ENCODE measurements at places on chromosomes 6 and 20.

DNA sequence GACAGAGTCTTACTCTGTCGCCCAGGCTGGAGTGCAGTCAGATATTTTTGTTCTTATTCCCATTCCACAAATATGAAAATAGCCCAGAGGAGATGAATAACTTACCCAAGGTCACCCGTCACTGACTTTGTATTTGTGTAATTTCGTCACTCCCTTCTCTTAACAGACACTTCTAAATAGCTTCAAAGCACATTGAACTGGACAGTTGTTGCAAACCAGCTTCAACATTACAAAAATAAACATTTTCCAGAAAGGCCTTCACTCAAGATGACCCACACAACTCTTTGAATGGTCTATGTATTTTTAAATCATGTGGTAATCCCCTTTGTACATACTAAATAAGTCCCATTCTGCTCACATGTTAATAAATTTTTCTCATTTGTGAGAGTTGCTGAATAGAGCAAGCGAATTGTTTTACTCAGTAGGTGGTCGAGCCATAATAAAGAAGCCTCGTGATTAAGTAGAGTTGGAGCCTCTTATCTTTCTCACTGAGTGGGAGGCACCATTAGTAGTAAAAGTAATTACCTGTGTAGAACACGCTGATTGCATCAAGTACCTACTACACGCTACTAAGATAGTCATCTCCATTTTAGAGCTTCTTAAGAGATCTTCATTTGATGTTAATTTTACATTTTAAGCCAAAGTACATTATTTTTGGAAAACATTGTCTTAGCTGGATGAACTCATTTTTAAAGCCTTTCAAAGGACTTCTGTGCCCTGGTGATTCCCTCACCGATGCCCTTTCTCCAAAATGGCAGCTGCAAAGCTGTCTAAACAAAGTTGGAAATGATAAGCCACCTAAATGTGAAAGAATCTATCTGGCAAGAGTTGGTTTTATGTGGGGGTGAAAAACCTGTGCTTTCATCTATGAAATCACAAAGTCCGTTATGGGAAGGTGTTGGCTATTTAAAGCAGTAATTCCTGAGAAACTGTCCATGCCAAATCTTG is 110.0 kb downstream of the TSHZ2 start:
- DNase-seq, result peak; percentile 24

DNA sequence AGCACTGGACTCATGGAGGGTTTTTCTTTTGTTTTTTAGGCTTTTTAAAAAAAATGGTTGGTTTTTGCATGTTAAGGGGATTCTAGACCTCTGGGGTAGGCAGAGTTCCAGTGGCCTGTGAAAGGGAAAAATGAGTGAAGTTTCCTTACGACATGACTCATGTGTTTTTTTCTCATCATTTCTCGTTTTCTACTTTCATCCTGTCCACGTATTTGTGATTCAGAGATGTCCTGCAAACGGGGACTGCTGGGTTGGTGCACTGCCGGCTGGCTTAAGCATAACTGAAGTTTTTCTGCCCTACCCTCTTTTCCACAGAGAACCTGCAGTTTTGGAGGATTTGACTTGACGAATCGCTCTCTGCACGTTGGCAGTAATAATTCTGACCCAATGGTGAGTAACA is 182.3 kb downstream of the SASH1 start:
- no peak for DNase-seq

DNA sequence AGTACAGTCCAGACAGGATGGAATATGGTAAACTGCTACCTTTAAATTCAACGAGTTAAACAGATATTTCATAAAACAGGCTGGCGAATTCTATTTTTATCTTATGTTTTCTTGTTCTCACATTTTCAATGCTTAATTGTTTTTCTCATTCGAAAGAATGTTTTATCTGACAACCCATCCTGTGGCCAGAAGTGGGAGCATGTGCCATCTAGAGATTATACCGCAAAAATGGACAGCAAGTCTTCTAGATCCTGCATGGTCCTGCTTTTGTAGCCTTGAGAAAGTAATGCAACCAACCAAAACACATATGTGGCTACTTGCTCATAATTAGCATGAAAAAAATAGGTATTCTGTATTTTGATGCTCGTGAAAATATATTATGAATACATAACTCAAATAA is 30.7 kb downstream of the TUBB2B start:
- no peak for DNase-seq

- no peak for DNase-seq
Observed at GRCh38 chr20:59160389-59161115, 3.1 kb upstream of the ZNF831 start.

- no peak for DNase-seq
Observed at GRCh38 chr20:48828734-48829460, 1.1 kb upstream of the PREX1 start.

DNA sequence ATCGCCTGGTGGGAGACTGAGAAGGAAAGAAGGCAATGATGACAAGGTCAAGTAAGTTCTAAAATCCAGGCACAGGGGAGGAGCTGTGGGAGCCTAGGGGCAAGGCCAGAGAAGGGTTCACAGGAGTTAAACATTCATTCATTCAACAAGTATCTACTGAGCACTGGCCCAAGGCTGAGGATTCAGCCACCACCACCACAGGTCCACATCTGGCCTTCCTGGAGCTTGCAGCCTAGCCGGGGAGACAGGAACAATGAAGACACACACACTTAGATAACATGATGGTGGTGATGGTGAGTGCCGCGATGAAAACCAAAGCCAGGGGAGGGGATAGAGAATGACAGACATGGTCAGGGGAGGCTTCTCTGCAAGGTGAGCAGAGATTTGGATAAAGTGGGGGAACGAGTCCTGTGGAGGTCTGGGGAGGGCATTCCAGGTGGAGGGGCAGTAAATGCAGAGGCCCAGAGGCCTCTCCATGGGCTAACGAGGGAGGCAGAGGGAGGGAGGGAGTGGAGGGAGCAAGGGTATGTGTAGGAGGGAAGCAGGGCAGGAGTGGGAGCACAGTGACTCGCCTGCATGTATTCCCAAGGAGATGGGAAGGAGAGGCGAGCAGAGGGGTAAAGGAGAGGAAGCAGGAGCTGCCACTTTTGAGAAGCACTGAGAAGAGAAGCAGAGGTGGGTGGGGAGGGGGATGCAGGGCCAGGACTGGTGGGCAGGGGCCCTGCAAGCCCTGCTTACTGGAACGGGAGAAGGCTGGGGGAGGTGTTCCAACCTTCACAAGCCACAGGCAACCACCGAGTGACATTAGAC is 10.5 kb upstream of the RSPO4 start:
- no peak for DNase-seq

DNA sequence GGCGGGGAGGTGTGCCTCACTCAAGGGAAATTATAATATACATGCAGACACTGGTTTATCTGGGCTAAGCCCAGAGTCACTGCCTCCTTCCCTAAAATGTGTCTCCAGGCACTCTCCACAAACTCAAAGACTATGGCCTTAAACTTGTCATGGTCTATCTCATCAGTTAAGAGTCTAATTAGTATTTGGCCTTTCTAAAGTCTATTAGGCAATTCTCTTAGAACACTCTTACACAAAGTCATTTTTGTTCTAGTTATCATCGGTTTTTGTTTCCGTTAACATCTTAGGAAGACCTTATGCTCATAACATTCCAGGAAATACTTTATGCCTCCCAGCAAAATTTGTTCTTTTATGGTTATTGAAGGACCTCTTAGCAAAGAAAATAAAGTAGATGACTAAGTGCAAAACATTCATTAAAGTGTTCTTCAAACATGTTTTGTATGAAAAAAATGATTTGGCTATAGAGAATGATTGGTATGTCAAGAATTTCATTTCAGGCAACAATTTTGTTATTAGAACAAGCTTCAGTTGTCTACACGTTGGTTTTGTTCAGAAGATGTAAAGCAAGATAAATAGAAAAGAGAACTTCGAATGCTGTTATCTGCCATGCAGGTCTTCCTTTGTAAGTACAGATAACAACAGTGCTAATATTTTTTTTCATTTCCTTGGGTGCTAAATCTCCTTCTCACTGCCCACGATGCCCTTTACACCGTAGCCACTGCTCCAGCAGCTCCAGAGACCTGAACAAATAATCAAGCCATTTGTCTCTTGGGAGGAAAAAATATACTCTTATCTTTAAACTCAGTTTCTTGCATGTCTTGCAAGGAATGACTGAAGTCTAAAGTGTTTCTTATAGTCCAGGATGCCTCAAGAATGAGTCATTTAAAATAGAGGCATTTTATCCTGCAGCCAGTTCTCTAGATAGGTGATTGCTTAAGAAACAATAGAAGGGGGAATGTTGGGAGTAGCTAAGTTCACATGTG is 170.4 kb downstream of the HTR1B start:
- DNase-seq, result no peak

GRCh38 chr6:24719125-24719971 is at the start of gene C6orf62:
TSS of gene C6orf62 (minus strand) at chr6:24719154. CDS start at chr6:24718668, 486 bp downstream.
- DNase-seq, result no peak

DNA sequence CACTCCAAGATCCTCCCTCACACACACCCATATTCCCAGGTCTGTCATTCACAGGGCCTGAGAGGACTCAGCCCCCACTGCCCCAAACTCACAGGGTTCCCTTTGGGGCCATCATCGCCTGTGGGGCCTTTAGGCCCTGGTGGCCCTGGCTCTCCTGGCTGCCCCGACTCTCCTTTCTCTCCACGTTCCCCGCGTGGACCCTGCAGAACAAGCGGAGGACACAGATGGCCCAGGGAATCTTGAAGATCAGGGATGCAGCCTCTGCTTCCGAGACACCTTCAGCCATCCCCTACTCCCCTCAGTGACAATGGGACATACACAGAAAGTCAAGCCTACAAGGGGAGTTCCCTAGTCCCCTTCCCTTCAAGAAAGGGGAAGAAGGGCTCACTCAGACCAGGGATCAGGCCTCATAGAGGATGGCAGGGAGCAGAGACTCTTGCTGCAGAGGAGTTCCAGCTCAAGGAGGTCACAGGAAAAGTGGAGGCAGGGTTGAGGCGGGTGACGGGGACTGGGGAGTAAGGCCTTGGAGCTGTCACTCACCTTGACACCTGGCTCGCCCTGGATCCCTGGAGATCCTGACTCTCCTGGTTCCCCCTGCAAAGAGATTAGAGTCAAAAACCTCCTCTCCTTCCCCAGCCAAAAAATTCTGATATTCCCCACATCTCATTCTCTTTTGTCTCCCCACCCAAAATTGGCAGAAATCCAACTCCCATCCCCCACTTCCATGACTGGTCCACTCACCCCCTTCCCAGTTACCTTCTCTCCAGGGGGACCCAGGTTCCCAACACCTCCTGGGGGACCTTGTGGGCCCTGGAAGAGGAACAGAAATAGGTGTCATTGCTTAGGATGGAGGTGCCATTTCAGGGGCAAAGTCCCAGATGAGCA is 22.7 kb downstream of the COL11A2 start:
- no peak for DNase-seq
